ENCODE measurements at places on chromosomes 12 and 14.

- DNase-seq, result no peak
Observed at GRCh38 chr12:112303004-112303403, 79.2 kb downstream of the HECTD4 start.

DNA sequence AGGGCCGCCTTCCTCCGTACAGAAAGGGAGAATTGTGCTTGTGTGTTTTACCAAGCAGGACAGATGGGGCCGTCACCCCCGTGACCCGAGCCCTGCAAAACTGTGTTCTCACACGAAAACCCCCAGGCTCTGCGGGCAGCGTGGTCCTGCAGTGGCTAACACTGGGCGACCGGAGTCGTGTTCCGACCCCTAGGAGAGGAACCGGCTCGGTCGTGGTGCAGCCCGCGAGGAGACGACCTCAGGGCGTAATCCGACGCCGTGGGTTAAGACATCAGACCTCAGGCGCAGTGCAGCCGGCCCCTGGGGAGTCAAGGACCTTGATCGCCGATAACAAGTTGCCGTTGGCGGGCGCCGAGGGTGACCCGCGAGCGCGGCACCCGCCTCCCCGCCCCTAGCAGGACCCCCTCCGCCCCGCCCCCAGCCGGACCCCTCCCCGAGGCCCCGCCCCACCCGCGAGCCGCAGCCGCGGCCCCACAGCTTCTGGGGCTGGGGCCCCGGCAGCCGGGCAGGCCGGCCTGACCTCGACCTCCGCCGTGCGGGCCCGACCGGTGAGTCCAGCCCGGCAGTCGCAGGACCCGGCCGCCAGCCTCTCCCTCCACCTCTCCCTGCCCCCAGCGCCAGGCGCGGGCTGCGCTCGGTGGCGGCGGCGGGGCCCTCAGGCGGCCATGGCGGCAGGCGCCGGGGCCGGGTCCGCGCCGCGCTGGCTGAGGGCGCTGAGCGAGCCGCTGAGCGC, at the start of gene CHPT1:
TSS of gene CHPT1 (plus strand) at position 444 of the 733 bp plus-strand sequence. CDS start at position 666, 222 bp downstream.
- DNase-seq, result peak; percentile 69

DNA sequence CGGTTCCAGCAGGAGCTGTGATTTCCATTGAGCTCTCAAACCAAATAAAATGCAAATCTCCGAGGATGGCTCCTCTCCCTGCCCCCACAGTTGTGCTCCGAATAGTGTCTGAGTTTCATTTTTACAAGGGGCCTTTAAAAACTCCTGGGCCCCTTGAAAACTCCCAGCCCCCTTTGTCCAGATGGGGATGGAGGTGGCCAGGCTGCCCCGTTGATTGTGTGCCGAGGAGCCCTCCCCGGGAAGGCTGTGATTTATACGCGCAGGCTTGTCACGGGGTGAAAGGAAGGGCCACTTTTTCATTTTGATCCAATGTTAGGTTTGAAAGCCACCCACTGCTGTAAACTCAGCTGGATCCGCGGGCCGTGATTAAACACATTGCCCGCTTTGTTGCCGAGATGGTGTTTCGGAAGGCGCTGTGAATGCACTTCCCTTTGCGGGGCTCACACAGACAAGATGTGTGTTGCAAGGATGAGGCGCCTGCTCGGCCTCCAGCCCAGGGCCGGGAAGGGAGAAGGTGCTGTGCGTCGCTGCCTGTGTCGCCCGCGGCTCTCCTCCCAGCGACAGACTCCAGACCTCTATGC, 98.8 kb downstream of the TMEM132C start:
- DNase-seq, result peak; percentile 67

- DNase-seq, result no peak
Observed at GRCh38 chr12:71591601-71592000, 72.0 kb downstream of the ZFC3H1 start.

- no peak for DNase-seq
Observed at GRCh38 chr14:76830556-76830955, 4.3 kb downstream of the LRRC74A start.

DNA sequence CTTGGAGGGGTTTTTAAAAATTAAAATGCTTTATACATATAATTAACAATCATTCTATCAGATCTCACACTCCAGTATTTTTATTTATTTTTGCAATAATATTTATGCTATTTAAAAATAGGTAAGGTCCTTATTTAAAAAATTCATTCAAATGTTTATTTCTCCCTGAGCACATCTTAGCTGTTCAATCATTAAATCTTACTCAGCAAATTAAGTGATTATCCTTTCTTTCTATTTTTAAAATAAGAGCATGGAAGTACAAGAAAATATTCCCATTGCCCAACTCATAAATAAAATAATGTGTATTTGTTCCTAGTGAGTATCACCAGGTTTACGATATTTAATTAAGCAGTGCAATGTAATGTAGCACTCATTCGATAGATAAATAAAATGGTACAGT, 357.2 kb upstream of the RPL10L start:
- no peak for DNase-seq

DNA sequence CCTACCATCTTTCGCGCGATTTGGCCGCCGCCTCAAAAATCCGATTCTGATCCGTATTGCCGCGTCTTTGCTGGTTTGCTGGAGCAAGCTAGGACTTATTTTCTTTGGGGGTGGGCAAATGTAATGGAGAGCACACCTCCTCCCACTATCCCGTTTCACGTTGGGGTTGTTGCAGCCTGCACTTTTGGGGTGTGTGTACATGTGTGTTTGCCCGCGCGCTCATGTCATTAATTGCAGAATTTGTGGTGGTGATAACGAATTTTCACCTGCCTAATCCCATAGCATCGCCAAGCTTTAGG, 657 bp downstream of the METAP2 start:
- DNase-seq, result no peak

GRCh38 chr12:132804426-132804861, 24.2 kb downstream of the GOLGA3 start:
- no peak for DNase-seq

DNA sequence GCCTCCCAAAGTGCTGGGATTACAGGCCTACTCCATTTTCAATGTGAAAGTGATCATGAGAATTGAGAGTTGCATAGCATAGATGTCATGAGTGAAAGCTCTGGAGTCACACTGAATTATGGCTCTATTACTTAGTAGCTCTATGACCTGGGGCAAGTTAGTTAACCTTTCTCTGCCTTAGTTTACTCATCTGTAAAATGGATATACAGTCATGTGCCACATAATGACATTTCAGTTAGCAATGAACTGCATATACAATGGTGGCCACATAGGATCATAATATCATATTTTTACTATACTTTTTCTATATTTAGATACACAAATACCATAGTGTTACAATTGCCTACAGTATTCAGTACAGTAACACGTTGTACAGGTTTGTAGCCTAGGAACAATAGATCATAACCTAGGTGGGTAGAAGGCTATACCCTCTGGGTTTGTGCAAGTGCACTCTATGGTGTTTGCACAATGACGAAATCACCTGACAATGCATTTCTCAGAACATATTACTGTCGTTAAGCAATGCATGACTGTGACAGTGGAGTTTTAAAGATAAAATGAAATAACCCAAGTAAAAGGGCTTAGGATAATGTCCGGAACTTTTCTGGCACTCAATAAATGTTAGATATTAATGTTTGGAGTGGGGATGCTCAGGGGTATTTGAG, 53.1 kb downstream of the ZFYVE26 start:
- no peak for DNase-seq

Measured in right atrium auricular region (tissue), 2 donors.